Naive thymus-derived CD4-positive, alpha-beta T cell (primary cell): ENCODE measurements at places on chromosomes 1 and 21. TPM values are rescaled to one million over a fixed set of nuclear protein-coding genes. Genes with fewer than 3 reads are reported as not detected.

GRCh38 chr1:16371725-16372124 lies 4.7 kb downstream of the SZRD1 start:
- H3K4me3 ChIP-seq, result no peak overlapping the region
- no peak overlapping the region for H3K27ac ChIP-seq

GRCh38 chr1:52249831-52250230 lies 107.9 kb downstream of the ZFYVE9 start:
- no peaks in the 10 kb centered on the region for H3K36me3 ChIP-seq
- H3K4me3 ChIP-seq, result no peak overlapping the region
- no peak for DNase-seq
- H3K4me1 ChIP-seq, result no peaks in the 10 kb centered on the region
- H3K27me3 ChIP-seq, result no peaks in the 10 kb centered on the region

DNA sequence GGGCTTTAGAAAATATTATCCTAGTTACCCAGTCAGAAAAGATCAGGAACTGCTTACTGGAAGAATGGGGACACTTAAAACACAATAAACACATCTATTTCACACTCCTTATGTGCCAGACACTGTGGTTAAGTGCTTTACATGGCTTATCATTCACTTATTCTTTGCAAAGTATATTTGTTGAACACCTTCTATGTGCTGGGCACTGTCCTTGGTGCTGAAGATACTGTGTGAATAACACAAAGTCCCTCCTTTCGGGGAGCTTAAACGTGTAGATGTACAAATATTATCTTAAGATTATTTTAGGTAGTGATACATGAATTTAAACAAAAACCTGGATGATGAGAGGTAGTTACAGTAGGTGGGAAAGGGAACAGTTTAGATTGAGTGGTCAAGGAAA lies 169.3 kb downstream of the ST6GALNAC5 start:
- no peaks in the 10 kb centered on the region for H3K27me3 ChIP-seq
- no peaks in the 10 kb centered on the region for H3K4me1 ChIP-seq
- DNase-seq, result no peak
- H3K4me3 ChIP-seq, result no peak overlapping the region
- no peaks in the 10 kb centered on the region for H3K36me3 ChIP-seq
- no peak overlapping the region for H3K27ac ChIP-seq

DNA sequence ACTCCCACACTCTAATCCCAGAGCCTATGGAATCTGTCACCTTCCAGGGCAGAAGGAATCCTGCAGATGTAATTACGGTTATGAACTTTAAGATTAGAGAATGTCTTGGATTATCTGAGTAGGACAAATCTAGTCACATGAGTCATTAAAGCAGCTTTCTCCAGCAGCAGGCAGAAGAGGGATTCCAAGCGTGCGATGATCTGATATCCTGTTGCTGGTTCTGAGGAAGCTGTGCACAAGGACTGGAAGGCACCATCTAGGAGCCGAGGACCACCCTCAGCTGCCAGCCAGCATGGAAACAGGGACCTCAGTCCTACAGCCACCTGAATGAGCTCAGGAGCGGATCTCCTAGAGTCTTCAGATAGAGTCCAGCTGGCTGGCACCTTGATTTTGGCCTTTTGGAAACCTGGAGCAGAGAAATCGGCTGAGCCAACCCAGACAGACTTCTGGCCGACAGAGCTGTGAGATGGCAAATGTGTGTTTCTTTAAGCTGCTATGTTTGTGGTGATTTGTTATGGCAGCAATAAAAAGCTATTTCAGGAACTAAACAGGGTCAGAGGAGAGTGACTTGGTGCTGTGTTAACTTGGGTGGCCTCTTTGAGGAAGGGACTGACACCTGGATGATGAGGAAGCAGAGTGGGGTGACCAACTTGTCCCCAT lies 34.5 kb downstream of the LRRN2 start:
- H3K4me1 ChIP-seq, result no peaks in the 10 kb centered on the region
- H3K36me3 ChIP-seq, result no peaks in the 10 kb centered on the region
- DNase-seq, result no peak
- no peak overlapping the region for H3K27ac ChIP-seq
- no peak overlapping the region for H3K4me3 ChIP-seq
- H3K27me3 ChIP-seq, result no peaks in the 10 kb centered on the region

DNA sequence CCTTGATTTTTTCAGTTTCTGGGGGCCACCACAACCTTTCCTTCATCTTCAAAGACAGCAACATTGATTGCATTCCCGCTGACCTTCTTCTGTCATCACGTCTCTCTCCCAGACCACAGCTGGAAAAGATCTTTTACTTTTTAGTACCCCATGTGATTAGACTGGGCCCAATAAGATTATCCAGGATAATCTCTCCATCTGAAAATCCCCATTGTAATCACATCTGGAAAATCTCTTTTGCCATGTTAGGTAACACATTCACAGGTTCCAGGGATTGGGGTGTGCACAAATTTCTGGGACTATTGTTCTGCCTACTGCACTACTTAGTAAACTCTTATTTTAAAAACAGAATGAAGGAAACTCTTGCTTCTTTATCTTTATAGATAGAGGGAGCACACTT lies 47.1 kb upstream of the INSL5 start:
- H3K4me1 ChIP-seq, result no peaks in the 10 kb centered on the region
- H3K27ac ChIP-seq, result no peak overlapping the region

- no peak for DNase-seq
- H3K36me3 ChIP-seq, result peaks cover 33% of the 10 kb centered on the region
- no peak overlapping the region for H3K4me3 ChIP-seq
- no peak overlapping the region for H3K27ac ChIP-seq
- H3K4me1 ChIP-seq, result peaks cover 56% of the 10 kb centered on the region
- no peaks in the 10 kb centered on the region for H3K27me3 ChIP-seq
Measured at GRCh38 chr1:150615346-150616201, 13.8 kb downstream of the ENSA start.

DNA sequence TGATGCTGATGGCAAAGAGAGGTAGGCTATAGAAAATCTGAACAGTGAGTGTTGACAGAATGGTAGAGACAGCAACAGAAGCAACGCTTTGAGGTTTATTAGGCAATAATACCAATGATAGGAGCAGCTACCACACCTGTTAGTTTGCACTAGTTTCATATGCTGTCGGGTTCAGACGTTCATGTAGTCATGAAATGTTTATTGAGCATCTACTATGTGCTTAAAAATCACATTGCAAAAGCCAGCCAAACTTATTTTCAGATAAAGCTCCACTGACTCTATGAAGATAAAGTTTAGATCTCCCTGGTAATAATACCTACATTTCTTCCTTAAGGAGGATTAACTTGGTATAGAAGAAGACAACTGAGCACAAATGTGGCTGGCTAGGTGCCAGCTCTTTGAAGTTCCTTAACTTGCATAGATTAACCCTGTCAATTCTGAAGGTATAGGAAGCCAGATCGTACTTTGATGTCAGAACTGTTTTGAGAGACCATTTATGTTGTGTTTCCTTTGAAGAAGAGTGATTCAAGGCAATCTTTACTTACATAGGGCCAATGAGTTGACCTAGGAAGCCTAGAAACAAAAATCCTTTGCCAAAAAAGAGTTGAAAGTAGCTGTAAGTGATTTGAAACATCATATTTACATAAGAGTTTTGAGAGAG lies 71.5 kb downstream of the DISP1 start:
- no peak overlapping the region for H3K27ac ChIP-seq
- H3K36me3 ChIP-seq, result no peaks in the 10 kb centered on the region
- H3K27me3 ChIP-seq, result no peaks in the 10 kb centered on the region

- H3K4me1 ChIP-seq, result peaks cover 29% of the 10 kb centered on the region
- no peaks in the 10 kb centered on the region for H3K27me3 ChIP-seq
- H3K36me3 ChIP-seq, result no peaks in the 10 kb centered on the region
- H3K4me3 ChIP-seq, result no peak overlapping the region
Measured at GRCh38 chr1:156509424-156510034, 9.0 kb upstream of the MEF2D start.

DNA sequence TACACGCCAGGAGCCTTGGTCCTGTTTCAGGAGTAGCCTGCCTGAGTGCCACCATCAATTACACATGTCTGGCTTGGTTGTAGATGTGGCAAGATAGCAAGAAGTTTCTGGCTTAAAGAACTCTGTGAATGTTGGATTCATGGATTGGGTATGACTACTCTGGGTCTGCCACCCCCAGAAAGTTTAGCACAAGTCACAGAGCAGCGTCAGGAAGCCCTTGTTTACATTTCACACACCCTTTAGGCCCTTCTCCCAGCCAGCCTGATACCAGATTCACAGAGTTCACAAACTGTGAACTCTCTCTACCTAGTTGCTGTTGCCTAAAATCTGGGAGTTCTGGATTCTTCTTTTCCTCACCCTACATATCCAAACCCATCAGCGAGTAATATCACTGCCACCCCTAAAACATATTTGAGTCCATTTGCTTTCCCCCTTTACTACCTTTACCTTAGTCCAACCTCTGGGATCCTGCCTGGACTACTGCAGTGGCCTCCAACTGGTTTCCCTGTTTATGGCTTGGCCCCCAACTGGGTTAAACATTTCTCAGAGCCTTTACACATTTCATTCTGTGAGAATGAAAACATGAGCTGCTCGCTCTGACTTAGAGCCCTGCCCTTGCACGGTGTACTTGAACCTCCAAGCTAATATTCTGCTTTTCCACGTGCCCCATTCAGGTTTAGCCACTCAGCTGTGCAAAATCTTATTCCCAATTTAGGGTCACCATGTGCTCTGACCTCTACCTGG lies 4.1 kb upstream of the CCDC24 start:
- no peak overlapping the region for H3K27ac ChIP-seq
- no peak for DNase-seq
- H3K4me1 ChIP-seq, result no peaks in the 10 kb centered on the region
- H3K27me3 ChIP-seq, result no peaks in the 10 kb centered on the region
- no peaks in the 10 kb centered on the region for H3K36me3 ChIP-seq

DNA sequence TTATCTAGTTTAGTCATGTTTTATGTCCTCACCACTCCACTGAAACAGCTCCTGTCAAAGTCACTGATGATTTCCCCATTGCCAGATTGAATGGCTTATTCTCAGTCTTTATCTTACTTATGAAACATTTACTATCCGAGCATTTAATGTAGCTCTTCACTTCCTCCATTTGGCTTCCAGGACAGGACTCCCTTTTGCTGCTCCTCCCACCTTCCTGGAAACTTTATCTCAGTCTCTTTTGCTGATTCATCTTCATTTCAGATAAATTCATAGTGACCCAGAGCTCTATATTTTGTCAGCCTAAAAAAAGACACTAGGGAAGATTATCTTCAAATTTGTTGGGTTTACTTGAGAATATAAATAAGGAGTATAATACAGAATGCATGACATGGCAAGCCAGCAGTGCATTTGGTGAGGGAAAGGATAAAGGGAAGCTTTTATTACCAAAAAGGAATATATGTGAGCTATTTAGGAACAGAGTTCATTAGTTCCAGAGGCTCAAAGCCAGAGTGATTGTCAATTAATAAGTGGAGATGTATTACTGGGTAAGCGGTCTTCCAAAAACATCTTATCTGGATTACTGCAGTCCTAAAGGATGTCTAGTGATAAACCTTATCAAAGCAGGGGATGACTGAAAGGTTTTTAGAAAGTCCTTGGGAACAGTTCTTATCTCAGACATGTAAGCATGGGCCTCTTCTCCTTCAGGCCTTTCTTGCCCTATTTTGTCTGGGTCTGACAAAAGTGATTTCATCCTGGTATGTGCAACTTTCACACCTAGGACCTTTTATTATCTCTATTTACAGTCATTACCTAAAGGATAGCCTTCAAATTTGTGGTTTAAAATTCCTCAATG lies 25.6 kb downstream of the IL23R start:
- H3K36me3 ChIP-seq, result no peaks in the 10 kb centered on the region
- H3K4me3 ChIP-seq, result no peak overlapping the region
- no peak overlapping the region for H3K27ac ChIP-seq
- no peaks in the 10 kb centered on the region for H3K27me3 ChIP-seq
- peaks cover 20% of the 10 kb centered on the region for H3K4me1 ChIP-seq

DNA sequence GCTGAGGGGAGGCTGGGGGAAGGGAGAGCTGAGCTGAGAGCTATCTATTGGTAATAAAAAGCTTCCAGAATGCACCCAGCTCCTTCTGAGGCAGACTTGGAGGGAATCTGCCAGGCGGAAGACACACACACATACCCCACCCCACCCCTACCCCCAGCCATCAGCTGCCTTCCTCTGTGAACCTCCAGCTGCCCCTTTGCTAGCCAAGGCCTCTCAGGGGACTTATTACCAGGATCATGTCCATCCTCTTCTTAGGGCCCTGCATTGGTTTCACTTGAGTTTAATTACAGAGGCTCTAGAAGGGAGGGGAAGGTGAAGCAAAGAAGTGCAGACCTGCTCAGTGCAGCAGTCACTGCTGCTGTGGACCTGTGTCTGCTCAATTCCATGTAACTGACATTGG lies 156.4 kb downstream of the OMA1 start:
- no peak for DNase-seq
- no peaks in the 10 kb centered on the region for H3K4me1 ChIP-seq
- H3K4me3 ChIP-seq, result no peak overlapping the region
- H3K36me3 ChIP-seq, result no peaks in the 10 kb centered on the region
- H3K27ac ChIP-seq, result no peak overlapping the region

DNA sequence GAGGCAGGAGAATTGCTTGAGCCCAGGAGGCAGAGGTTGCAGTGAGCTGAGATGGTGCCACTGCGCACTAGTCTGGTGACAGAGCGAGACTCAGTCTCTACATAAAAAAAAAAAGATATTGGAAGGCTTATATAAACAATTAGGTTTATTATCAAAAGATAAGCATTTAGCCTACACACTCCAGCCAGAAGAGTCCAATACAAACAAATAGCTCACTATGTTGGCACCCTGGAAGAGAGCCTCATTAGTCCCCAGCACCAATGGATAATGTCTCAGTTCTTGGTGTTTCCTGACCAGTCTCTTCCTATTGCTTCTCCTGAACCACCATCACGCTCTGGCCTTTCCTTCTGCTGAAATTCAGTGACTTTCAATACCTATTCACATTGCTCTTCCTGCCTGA lies 48.6 kb upstream of the ATP1A1 start:
- H3K36me3 ChIP-seq, result no peaks in the 10 kb centered on the region
- H3K4me1 ChIP-seq, result peaks cover 48% of the 10 kb centered on the region
- H3K4me3 ChIP-seq, result peak overlapping the region; percentile 17
- H3K27ac ChIP-seq, result peak overlapping the region; percentile 73
- DNase-seq, result no peak

- no peak overlapping the region for H3K27ac ChIP-seq
- H3K27me3 ChIP-seq, result no peaks in the 10 kb centered on the region
- no peak overlapping the region for H3K4me3 ChIP-seq
- H3K36me3 ChIP-seq, result no peaks in the 10 kb centered on the region
- no peak for DNase-seq
Measured at GRCh38 chr1:5888606-5889211, 103.5 kb downstream of the NPHP4 start.

The PDZK1 gene
- total RNA-seq, result not detected

The C1QB gene
- 2.4 TPM for total RNA-seq

The CHRM3 gene
- total RNA-seq, result 0.24 TPM
